ENCODE measurements at places on chromosomes 2 and 18. TPM values are rescaled to one million over a fixed set of nuclear protein-coding genes. Genes with fewer than 3 reads are reported as not detected.

DNAH6 gene
- total RNA-seq: 1.0 TPM

C2orf80 gene
- total RNA-seq: not detected

STK17B gene
- 483 TPM for total RNA-seq

ABCA12 gene
- total RNA-seq: not detected

FSHR gene
- total RNA-seq: not detected

IL36B gene
- total RNA-seq: not detected

LYPD6B gene
- total RNA-seq: not detected

- peaks cover 9% of the 10 kb centered on the region for H3K27me3 ChIP-seq
- DNase-seq: no peak
Observed at GRCh38 chr18:45458033-45458432, 157.2 kb upstream of the SLC14A2 start.

- H3K27me3 ChIP-seq: peaks cover 27% of the 10 kb centered on the region
- H3K4me1 ChIP-seq: peaks cover 2% of the 10 kb centered on the region
- H3K36me3 ChIP-seq: no peaks in the 10 kb centered on the region
- no peak overlapping the region for H3K4me3 ChIP-seq
Observed at GRCh38 chr2:9021563-9022211, 18.2 kb upstream of the MBOAT2 start.

DNA sequence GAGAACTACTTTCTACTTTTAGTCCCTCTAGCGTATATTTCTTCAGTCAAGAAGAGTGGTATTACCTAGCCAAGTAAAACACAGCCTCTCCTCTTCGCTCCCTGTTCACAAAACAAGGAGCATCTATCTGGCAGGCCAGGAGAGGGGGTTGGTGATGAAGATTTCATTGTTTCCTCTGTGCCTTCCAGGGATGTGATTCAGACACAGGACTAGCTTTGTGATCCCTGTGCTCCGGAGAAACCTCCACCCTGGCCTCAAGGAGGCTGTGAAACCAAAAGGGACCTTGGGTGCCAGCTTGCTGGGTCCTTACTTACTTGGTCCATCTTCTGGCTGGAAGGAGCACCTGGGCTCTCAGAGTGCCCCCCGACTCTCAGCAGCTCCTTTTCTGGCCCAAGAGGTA, 5.7 kb downstream of the RHOB start:
- peaks cover 43% of the 10 kb centered on the region for H3K27me3 ChIP-seq
- no peak overlapping the region for H3K4me3 ChIP-seq
- H3K36me3 ChIP-seq: no peaks in the 10 kb centered on the region
- no peak for DNase-seq
- H3K27ac ChIP-seq: no peak overlapping the region

- no peak overlapping the region for H3K4me3 ChIP-seq
- no peak for DNase-seq
- H3K36me3 ChIP-seq: peaks cover 40% of the 10 kb centered on the region
- no peak overlapping the region for H3K27ac ChIP-seq
Observed at GRCh38 chr2:159860581-159861310, 62.7 kb upstream of the CD302 start.

GRCh38 chr2:80863147-80863714, 558.7 kb upstream of the LRRTM1 start:
- no peaks in the 10 kb centered on the region for H3K4me1 ChIP-seq
- H3K27ac ChIP-seq: no peak overlapping the region
- no peak overlapping the region for H3K4me3 ChIP-seq
- DNase-seq: no peak
- no peaks in the 10 kb centered on the region for H3K27me3 ChIP-seq

GRCh38 chr2:75853436-75853835, 142.7 kb upstream of the GCFC2 start:
- H3K27ac ChIP-seq: no peak overlapping the region
- no peaks in the 10 kb centered on the region for H3K36me3 ChIP-seq
- no peak for DNase-seq
- no peaks in the 10 kb centered on the region for H3K27me3 ChIP-seq
- no peak overlapping the region for H3K4me3 ChIP-seq
- no peaks in the 10 kb centered on the region for H3K4me1 ChIP-seq

DNA sequence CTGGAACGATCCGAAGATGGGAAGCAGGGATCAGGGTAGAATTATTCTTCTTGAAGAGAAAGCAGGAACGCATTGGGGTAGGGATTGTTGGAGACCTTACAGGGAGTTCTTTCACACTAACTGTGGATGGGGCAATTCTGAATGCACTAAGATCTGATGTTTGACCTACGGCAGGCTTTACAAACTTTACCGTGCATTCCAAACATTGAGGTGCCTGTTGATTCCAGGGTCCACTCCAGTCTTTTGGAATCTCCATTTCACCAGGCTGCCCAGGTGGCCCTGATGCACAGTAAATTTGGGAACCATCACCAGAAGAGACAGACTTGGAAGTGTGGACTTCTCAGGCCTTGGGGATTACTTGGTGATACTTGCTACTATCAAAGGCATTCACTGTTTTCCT, 76.9 kb downstream of the RFTN2 start:
- H3K27ac ChIP-seq: no peak overlapping the region
- no peaks in the 10 kb centered on the region for H3K36me3 ChIP-seq
- H3K27me3 ChIP-seq: peaks cover 8% of the 10 kb centered on the region
- peaks cover 4% of the 10 kb centered on the region for H3K4me1 ChIP-seq
- DNase-seq: no peak
- H3K4me3 ChIP-seq: no peak overlapping the region

GRCh38 chr2:209368914-209369313, 54.9 kb upstream of the MAP2 start:
- no peak overlapping the region for H3K4me3 ChIP-seq
- peaks cover 2% of the 10 kb centered on the region for H3K4me1 ChIP-seq
- H3K27ac ChIP-seq: no peak overlapping the region
- H3K36me3 ChIP-seq: peaks cover 1% of the 10 kb centered on the region
- no peaks in the 10 kb centered on the region for H3K27me3 ChIP-seq
- DNase-seq: no peak

DNA sequence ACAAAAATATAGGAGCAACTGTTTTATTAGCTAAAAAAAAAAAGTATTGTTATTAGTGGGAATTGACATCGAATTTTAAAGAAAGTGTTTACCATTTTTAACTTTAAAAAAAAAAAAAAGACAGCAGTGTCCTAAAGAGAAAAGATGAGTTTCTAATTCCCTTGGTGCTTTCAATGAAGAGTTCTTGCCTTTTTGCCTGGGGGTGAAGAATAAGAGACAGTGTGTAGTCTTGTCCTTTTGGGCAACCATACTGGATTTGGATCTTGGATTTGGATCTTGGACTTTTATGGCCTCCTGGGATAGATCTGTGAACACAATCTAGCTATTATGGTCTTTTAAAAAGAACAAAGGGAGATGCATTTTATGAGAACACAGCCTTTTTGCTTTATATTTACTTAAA, 60.2 kb upstream of the GLS start:
- H3K36me3 ChIP-seq: no peaks in the 10 kb centered on the region
- H3K27ac ChIP-seq: no peak overlapping the region
- H3K27me3 ChIP-seq: peaks cover 2% of the 10 kb centered on the region
- DNase-seq: no peak
- no peak overlapping the region for H3K4me3 ChIP-seq

Measured in activated naive CD8-positive, alpha-beta T cell treated with anti-CD3 and anti-CD28 coated beads, Interleukin-2, amount 10 ng/mL, durations not matched to agents 7 days and 5 days (primary cell).